ENCODE measurements at places on chromosomes 7 and 10.

DNA sequence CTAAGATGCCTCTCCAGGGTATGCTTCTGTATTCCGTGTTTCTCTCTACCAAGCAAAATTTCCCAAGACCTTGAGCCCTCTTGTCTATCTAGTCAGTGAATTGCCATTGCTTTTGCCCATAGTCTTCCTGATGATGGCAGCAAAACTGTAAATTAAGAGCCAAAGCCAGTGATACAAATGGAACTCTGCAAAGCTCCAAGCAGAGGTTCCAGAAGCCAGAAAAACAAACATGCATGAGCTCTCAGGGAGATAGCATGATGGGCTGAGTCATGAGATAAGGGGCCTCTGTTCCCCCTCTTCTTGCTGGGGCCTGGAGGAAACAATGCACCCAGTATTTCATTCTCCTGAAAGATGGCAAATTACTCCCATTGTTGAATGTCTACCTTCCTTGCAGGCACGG, 24.7 kb downstream of the LSMEM1 start:
- DNase-seq: no peak

- no peak for DNase-seq
Measured at GRCh38 chr10:21449288-21449966, 76.1 kb downstream of the SKIDA1 start.

DNA sequence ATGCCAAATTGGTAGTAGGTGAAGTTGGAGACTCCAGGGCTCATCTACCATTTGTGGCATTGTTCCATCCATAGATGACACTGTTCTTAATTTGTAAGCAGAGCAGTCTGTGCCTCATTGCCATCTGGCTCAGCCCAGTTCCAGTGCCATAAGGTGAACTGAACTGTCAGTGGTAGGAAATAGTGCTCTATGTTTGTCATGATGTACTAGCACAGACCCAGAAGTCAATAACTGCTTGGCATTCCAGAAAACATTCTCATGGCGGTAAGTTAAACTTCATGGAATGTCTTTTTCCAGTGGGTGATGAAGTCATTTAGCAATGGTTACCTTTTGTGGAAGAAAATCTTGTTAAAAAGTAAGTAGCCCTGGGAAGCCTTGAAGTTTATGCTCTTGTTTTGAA, 302.7 kb downstream of the SUGCT start:
- no peak for DNase-seq

DNA sequence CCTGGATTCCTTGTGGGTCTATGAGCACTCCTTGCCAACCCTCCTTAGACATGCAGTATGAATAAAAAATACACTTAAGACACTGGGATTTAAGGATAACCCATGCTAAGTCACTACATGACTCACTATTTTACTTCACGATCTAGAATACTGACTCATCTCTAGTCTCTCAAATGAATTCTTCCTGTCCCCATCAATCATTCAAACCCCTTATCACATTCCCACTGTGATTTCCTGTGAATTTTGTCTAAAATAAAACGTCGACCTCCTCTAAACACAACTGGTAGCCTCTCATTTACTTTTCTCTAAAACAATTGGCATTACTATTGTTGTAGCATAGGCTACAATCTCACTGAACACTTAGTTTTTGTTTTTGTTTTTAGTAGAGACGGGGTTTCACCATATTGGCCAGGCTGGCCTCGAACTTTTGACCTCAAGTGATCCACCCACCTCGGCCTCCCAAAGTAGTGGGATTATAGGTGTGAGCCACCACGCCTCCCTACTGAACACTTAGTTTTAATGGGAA, 3.9 kb upstream of the IQUB start:
- no peak for DNase-seq

DNA sequence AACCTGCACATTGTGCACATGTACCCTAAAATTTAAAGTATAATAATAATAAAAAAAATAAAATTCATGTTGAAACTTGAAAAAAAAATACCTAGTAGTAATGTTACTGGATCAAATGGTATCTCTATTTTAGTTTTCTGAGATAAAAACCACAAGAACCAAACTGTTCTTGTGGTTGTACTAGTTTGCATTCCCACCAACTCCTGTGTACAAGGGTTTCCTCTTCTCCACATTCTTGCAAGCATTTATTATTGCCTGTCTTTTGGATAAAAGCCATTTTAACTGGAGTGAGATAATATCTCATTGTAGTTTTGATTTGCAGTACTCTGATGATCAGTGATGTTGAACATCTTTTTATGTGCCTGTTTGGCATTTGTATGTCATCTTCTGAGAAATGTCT, 177.7 kb downstream of the KIF20B start:
- DNase-seq: no peak

- DNase-seq: no peak
Measured at GRCh38 chr7:100863406-100863950, 3.7 kb upstream of the TRIP6 start.

- DNase-seq: no peak
Measured at GRCh38 chr10:123913688-123914268, 22.2 kb upstream of the CPXM2 start.

DNA sequence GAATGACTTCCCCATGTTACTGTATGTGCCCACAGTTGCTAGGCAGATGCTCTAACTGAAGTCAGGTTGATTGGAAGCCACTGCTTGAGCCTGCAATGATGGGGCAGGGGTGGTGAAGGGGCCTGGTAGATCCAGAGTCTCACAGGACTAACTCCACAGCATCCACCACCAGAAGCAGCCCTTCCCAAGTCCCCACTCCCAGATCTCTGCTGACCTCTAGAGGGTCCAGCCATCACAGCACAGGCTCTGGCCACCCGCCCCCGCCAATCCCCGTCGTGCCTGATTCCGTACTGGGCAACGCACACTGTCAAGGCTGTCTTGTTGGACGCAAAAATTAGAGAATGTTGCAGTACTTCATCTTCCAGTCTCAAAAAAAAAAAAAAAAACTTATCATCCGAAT, 136.8 kb upstream of the PDE1C start:
- DNase-seq: no peak

DNA sequence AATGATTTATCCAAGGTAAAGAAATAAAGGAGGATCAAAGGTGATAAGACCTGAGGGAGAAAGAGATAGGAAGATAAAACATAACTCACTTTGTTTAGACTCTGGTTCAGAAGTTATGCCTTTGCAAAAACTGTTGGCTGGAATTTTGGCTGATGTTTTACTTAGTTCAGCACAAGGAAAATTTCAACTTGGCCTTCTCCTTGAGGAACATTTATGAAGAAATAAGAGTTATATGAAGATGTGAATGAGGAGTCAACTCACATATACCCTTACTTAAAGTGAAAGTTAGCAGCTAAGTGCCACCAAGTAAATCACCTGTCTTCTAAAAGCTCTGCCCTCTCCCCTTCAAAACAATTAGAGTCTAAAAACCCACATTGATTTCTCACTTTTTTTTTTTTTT, 39.7 kb upstream of the COL1A2 start:
- no peak for DNase-seq

DNA sequence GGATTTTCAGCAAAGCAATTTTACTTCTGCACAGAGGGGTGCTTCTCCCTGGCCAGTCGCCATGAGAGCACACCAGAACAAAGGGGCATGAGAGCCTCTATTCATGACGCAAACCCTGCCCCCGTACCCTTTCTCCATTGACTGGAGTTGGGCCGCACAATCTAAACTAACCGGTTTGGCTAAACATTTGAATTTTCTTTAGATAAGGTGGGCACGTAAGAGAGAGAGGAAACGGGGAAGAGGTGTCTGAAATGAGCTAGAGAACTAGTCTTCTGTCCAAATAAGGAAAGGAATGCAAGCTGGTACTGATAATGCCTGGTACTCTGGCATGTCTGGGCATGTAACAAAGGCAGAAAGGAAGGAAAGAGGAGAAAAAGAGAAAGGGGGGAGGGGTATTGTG, 13.2 kb upstream of the SCIN start:
- no peak for DNase-seq

- DNase-seq: no peak
Measured at GRCh38 chr7:1779445-1779844, 109.4 kb downstream of the ELFN1 start.
